ENCODE measurements at places on chromosomes 3 and 15.
A peak's percentile ranks its signal among the peaks of the same experiment; 100 is the strongest.

DNA sequence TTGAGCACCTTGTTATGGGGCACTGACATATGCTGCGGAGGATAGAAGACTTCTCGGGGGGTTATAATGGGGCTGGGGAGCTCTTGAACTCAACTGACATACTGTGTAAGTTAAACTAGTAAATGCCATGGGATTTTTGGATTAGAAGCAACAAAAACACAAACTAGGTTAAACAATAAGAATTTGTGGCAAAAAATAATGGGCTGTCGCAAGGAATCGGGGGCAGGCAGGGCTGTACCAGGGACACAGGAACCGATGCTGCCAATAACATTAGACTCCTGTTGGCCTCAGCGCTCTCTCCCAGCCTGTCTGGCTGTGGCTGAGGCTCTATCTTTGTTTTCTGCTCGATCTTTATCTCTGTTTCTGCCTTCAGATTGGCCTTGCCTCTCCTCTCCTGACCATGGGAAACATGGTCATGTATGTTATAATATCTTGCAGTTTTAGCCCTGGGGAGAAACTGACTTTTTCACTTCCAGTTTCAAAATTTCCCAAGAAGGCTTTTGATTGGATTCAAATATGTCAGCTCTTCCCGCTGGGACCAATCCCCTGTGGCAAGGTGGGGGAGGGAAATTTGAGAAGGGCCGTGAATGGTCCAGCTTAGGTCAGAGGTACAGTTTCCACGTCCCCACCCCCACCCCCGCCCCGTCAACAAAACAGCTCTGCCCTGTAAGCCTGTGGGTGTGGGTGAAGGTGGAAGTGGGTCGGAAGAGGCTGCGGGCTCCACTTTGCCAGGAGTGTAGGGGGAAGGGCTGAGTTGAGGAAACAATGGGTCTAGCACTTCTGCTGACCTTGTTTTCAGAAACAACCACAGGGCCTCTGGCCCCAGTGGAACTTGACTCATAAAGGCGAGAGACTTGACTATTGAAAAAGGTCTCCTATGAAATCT lies 161.1 kb upstream of the TBL1XR1 start:
- DNase-seq: peak; percentile 18

- DNase-seq: no peak
Observed at GRCh38 chr3:127158614-127159229, 34.2 kb upstream of the PRR23E start.

DNA sequence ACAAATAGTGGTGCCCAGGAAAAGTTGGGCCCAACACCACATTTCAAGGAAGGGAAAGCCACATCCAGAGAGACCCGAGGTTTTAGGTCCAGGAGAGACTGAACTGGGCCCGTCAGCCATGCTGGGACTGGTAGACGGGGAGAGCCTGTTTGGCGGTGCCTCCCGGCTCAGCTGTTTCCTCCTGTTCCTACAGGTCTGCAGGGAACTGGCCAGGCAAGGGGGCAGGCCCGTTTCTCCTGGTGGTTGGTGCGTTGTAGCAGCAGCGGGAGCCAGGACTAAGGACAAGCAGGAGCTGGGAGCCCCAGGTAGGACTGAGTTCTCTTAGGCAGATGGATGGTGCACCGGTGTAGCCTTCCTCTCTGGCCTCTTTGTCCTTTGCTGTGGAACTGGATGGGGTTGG lies 3.9 kb downstream of the PRKCD start:
- no peak for DNase-seq

GRCh38 chr3:71951361-71951760 lies 166.4 kb upstream of the PROK2 start:
- no peak for DNase-seq

DNA sequence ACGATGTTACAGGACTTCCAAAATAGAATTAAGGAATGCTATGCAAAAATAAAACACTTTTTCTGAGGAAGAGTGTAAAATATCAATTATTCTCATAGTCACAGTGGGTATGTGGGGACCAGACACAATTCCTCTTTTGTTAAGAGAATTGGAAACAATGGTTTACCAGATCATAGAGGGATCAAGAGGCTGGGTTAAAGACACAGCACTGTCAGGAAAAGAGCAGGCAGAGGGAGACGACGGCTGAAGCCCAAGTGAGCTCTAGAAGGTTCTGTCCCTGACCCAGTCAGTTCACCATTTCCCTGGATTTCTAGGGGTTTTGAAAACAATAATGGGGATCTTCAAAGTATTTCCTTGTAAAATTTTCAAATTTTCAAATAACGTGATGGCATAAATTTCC lies 54.0 kb upstream of the POLR2M start:
- no peak for DNase-seq

DNA sequence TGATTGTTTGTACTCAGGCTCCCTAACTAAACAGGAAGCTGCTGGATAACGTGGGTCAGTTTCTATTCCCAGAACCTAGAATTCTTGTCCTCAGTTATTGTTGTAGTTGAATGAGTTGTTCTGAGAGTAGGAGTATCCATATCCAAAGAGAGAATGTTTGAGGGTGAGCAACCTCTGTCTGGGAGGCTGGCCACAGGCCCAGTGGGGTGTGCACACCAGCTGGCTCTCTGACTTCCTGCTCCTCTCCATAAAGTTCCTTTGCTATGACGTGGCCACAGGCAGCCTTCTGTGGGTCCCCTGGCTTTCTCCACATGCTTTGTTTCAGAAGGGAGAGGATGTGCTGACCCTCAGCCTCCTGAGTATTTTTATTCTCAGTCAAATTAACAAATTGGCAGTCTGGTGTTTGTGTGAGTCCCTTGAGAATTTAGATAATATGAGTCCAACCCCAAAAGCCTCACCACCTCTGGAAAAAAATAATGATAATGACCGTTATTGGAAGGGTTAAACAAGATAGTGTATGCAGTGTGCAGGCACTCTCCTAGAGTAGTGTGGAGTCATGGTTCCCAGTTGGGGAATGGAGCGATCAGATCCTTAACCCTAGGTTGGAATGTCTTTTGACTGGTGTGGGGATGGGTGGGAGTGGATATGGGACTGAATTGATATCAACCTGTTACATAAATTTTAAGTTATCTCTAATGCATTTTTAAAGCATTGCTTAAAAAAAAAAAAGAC lies 47.6 kb upstream of the MED12L start:
- no peak for DNase-seq

- DNase-seq: no peak
Observed at GRCh38 chr3:163605915-163606314, 1472.4 kb downstream of the SI start.

- no peak for DNase-seq
Observed at GRCh38 chr3:177158461-177158860, 38.8 kb downstream of the TBL1XR1 start.

DNA sequence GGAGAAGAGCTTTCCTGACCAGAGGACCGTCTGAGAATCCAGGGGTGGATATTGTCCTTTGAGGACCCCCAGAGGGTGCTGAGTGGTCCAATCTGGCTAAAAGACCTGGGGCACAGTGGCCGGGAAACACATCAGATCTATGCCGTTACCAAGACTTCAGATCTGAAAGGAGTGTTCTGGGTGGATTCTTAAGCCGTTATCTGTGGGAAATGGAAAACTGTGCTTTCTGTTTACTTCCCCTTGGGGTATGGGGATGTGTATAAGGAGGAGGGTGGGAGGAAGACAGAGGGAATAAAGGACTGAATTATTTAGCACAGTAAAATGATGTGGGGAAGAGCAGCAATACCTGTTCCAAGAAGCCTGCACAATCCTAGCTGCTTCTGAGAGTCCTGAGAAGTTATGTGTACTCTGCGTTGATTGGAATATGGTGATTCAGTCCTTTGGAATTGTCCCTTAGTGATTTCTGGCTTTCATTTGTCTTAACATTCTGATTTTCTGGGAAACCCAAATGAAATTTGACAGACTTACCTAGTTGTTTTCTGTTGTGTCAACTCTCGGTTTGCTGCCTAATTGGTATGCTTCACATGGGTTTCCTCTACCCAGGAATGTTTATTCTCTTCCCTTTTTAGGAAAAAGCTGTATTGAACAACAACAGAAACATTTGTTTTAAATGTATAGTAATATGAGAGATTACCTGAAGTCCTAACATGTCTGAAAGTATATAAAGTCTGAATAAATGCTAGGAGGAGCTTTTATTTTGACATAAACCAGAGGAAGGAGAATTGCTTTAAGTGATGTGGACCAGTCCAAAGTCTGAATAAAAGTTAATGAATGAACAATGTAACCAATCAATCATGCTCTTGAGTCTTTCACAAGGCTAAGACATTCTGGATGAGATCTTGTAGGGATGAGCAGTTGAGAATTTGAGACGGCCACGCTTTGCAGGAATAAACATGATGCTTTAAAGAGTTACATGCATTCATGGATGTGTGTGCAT lies 427.1 kb upstream of the C2CD4B start:
- no peak for DNase-seq

GRCh38 chr3:72323773-72324172 lies 524.5 kb downstream of the SHQ1 start:
- DNase-seq: no peak

GRCh38 chr3:123411340-123412040 lies 37.4 kb downstream of the ADCY5 start:
- DNase-seq: no peak

DNA sequence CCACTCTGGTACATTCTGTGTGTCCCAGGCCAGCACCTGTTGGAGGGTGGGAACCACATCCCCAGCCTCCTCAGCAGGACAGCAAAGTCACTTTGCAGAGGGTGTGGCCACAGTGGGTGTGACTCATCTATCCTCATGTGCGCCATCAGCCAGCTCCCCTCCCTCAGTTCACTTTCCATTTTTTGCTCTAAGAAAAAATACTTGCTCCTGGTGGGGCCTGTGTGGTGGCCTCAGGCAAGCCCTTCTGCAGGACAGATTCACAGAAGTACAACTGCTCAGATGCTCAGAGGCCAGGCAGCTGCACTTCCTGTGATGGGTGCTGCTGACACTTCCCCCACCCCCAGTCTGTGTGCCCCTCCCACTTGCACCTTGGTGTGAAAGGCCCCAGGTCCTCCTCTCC lies 78.3 kb upstream of the ALDH1L1 start:
- DNase-seq: no peak

GRCh38 chr3:115804200-115804599 lies 180.9 kb downstream of the GAP43 start:
- DNase-seq: no peak

- DNase-seq: no peak
Observed at GRCh38 chr3:61730577-61731231, 169.3 kb downstream of the PTPRG start.

DNA sequence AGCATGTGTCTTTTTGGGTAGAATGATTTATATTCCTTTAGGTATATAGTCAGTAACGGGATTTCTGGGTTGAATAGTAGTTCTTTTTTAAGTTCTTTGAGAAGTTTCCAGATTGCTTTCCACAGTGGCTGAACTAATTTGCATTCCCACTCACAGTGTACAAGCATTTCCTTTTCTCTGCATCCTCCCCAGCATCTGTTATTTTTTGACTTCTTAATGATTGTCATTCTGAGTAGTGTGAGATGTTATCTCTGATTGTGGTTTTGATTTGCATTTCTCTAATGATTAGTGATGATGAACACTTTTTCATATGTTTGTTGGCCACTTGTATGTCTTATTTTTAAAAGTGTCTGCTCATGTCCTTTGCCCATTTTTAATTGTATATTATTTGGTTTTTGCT lies 337.6 kb downstream of the EFHB start:
- DNase-seq: no peak

DNA sequence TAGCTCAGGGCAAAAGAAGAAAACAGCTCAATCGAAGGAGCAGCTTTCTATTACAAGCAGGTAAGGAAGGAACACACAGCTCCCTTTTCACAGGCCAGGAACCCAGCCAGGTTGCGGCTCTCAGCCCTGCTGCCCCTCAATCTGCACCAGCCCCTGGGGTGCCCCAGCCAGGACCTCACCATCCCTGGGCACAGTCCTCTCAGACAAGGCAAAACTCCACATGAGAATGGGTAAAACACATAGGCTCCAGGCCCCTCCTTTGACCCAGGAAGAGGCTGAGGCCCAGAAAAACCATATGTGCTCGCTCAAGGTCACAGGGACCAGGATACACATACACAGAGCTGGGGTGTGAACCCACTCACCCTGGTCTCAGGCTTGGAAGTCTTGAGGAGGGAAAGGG lies 178.7 kb upstream of the TLE3 start:
- DNase-seq: no peak

- DNase-seq: no peak
Observed at GRCh38 chr15:41490355-41490754, 3.3 kb upstream of the ITPKA start.

- DNase-seq: no peak
Observed at GRCh38 chr15:78225783-78226541, 8.4 kb downstream of the ACSBG1 start.

GRCh38 chr15:40258544-40258943 lies 19.7 kb downstream of the PAK6 start:
- no peak for DNase-seq

DNA sequence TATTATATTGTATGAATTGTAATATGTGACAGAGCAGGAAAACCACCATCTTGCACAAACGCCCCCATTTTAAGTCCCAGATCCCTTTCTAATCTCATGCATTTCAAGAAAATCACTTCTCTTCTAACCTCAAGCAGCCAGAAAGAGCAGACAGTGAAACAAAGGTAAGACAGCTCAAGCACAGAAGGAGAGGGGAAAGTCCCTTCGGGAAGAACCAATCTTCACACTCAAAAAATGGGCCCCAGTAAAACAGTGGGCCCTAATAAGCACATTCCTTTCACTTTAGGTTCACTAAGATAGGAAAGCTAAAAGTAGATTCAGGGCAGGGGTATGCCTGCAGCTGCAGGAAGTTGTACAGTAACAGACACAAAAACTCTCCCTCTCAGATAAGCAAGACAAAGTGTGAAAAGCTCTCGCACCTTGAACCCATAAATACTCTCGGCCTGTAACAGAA lies 1268.7 kb downstream of the SI start:
- no peak for DNase-seq

DNA sequence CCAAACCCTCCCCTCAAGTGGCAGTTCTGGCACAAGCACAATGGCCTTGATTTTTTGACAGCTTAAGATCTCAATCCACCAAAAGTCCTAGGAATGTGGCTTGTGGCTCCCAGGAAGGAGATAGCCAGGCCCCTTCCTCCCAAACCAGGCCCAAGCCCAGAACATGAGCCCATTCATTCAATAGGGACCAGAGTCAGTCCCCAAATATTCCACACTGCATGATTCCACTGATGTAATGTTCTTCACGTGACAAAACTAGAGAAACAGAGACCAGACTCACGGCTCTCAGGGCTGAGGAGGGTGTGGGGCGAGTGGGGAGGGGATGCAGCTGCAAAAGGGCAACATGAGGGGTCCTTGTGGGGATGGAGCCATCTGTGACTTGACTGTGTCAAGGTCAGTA lies 25.5 kb downstream of the ABTB1 start:
- DNase-seq: no peak

- no peak for DNase-seq
Observed at GRCh38 chr3:16203031-16203430, 28.6 kb downstream of the GALNT15 start.

GRCh38 chr3:58296843-58297242 lies 9.2 kb upstream of the RPP14 start:
- DNase-seq: no peak

Data from stimulated activated CD8-positive, alpha-beta memory T cell treated with anti-CD3 and anti-CD28 coated beads, Interleukin-7, amount 100 ng/mL, for 1 hour (primary cell).